Urinary bladder (tissue), 4 donors: ENCODE measurements at places on chromosomes 3 and 15. TPM values are rescaled to one million over a fixed set of nuclear protein-coding genes. Genes with fewer than 3 reads are reported as not detected.

GRCh38 chr3:105366326-105367062, at the start of gene ALCAM:
ALCAM (plus strand) TSS chr3:105366909.
- DNase-seq: peak; percentile 91

DNA sequence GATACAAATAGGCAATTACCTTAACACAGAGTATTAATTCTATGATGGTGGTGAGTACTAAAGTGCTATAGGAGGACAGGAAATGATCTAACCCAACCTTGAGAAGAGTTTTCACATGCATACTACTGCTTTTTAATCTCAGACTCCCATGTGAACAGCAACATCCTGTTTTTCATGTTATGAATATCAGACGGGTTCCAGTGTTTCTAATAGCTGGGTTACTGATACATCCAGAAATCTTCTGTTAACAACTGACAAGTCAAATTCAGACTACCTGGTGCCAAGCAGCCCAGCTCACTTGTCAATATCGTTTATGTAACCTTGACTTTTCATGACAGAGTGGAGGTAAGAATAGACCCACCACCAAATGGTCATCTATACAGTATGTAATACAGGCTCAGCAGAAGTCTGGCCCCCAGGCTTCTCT, 220.2 kb upstream of the COL8A1 start:
- no peak for DNase-seq

- DNase-seq: no peak
These were observed 43.5 kb downstream of the ARRDC4 start for GRCh38 chr15:98003996-98004395.

GRCh38 chr3:139506766-139507165, 30.4 kb upstream of the RBP2 start:
- DNase-seq: no peak

DNA sequence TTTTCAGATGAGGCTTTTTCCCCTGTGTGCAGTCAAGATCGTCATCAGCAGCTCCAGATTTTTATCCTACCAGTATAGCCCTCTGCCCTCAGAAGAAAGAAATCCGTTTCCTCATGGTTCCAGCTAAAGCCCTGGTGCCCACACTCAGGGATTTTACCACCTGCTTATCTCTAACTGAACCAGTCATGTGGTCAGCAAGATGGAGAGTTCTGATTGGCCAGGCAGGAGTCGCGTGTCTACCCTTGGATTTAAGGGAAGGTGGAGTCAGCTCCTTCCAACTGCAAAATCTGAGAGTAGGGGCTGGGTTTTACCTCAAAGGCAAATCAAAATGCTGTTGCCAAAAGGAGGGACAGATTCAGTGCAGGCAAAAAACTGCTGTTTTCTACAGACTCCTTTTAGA, 135.3 kb downstream of the LRTM1 start:
- no peak for DNase-seq

DNA sequence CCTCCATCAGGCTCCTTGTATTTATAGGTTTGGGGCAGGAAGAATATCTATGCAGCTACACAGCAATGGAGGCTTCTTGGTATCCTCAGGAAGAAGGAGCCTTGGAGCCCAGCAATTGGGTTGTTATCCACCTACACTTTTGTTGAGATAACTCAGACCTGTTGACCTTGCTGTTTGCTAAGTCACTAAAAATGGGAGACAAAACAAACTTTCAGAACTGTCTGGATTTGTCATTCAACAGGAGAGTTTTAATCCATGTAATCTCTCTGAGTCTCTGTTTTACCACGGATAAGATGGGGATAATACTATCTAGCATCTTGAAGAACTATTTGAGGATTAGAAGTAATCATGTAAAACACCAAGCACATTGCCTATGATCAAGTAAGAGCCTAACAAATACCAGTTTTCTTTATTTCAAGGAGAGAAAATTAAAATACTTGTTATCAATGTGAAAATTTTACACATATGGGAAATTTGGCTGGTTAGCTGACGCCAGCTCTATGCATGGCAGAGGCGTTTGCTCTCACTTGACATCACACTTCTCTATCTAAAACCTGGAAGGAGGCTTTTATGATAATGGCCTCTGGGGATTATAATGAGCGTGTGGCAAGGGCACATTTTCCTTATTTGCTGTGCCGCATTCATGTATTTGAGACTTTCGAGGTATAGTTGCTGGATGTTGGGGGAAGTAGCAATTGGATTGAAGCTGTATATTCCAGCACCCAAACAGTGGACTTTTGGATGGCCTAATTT, 215.6 kb downstream of the PDCD6IP start:
- DNase-seq: no peak

GRCh38 chr3:184289426-184289938, 9.6 kb upstream of the PSMD2 start:
- no peak for DNase-seq

DNA sequence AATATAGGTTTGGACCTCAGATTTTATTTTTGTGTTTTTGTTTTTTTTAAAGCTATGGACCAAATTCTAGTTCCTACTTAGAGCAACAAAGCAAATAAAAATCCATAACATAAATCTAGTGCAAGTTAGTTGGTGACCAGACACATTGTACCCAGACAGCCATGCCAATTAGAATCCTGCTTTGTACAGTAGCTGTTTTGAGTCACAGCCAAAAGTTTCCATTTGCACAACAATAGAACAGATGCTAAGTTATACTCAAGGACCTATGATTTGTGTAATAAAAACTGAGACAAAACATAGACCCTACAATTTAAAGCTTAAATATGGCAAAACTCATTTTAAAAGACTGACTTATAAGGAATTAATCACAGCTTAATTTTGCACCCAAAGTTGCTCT, 513.1 kb upstream of the CBLB start:
- no peak for DNase-seq

DNA sequence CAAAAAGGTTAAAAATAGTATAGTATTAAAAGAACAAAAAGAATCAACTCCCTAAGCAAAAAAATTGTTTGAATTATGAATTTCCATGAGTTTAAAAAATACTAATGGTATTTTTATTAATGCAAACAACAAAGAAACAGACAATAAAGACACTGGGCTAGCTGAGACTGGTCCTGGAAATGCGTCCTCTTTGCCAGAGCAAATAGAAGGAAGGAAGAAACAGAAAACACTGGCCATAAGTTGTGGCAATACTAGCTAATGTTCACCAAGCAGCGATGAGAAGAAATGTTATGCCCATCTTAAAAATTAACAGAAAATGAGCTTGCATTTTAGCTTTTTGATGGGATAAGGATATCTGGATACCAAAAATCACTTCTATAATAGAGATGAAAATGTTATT, 88.6 kb downstream of the TBL1XR1 start:
- no peak for DNase-seq

GRCh38 chr3:121719423-121719822, 30.1 kb downstream of the GOLGB1 start:
- DNase-seq: no peak

- no peak for DNase-seq
These were observed 18.8 kb downstream of the LRIG1 start for GRCh38 chr3:66482018-66482404.

GRCh38 chr15:100994597-100995446, 75.7 kb downstream of the LRRK1 start:
- DNase-seq: no peak

DNA sequence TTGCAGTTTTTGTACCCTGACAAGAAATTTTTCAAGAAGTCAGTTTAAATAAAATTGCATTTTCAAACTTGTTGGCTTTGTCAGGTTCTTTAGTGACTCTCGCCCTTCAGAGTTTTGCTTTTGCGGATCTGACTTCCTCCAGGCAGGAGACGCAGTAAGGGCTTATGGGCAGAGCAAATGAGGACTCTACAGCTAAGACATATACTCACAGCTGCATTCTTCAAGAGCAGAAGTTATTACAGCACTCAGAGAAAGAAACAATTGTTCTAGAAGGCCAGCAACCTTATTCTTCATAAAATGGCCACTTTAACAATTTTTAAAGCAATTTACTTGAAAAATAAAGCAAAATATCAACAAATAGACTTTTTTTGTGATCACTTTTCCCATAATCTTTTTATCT, 438.8 kb upstream of the THRB start:
- DNase-seq: no peak

DNA sequence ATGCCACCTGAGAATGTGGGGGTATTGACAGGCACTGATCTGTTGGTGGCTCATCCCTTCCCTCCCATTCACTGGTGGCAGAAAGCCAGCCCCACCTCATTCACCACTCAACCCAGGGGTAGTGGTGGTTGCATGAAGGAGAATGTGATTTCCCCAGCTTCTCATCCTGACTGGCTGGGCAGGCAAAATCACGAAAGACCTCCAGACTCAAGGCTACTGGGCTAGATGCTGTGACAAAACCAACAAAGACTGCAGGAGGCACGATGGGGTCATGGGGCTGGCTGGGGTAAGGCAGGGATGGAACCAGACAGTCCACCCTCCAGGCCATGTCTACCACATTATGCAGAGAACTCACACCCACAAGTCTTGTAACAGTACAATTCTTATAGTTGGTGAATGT, 33.9 kb downstream of the FSTL1 start:
- no peak for DNase-seq

GRCh38 chr3:187811585-187812250, 66.5 kb upstream of the BCL6 start:
- DNase-seq: no peak

DNA sequence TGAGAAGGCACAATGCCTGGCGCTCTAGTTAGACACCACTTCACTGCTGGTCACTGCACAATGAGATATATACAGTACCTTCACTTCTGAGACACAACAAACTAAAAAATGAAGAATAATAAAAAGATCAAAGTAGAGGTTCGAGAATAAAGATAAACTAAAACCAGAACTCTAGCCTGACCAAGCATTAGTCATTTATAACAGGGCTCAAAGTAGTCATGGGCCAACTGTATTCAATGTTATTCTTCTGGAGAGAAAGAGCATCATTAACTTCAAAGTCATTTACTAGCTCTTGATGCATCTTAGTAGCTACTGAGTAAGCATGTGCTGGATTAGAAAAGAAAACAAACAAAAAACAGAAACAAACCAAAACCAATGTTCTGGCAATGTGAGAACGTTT, 145.2 kb downstream of the SSR3 start:
- DNase-seq: no peak

GRCh38 chr3:179322286-179323196, at the start of gene ZNF639:
ZNF639 (plus strand) TSS chr3:179323031; CDS start chr3:179328294, 5,263 bp downstream.
- DNase-seq: peak; percentile 58

DNA sequence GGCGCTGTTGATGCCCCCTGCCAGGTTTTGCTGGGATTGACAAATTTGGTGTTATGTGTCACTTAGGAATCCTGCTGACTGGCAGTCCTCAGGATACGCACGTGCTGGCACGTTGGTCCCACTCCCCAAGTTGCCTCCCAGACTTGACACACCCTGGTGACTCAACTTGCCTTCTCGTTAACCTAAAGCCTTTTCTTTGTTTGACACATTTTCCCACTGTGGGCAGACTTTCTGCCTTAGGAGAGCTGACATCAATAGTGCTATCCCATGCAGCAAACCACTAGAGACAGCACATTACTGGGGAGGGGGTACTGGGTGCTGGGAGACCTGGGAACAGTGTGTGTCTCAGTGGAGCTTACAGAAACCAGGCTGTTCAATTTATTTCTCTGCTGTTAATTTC, 104.3 kb downstream of the OXNAD1 start:
- DNase-seq: no peak

DNA sequence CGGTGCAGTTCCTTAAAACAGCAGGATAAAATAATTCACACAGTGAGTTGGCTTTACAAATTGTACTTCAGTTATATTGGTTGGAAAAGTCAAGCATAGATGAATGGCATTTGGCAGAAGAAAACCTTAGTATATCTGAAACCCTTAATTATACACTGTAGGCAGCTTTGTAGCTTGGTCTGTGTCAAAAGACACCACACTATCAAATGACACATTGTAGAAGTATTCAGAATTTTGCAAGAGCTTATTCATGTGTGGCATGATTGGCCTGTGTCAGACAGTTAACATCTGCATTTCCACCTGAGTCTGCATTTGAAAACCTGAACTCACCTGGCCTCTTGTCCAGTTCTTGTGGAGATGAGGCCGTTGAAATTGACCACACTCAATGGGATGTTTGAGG, 13.8 kb downstream of the TMEM266 start:
- DNase-seq: no peak

GRCh38 chr15:55741833-55742497, 987 bp downstream of the PRTG start:
- DNase-seq: no peak

DNA sequence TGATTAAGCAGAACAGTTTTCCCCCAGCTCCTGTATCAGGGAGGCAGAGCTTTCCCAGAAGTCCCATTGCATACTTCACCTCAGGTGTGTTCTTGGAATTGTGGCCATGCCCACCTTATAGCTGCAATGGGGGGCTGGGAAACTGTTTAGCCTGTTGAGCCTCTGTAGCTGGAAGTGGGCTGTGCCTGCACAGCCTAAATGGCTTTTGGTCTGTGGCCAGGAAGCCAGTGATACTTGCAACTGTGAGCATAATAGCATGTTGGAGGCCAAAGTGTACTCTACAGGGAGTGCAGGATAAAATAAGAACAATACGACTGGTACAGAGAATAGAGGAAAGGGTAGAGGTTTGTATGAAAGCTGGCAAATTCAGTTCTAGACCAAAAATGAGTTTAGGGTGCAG, 248.5 kb downstream of the PTPRG start:
- DNase-seq: no peak

DNA sequence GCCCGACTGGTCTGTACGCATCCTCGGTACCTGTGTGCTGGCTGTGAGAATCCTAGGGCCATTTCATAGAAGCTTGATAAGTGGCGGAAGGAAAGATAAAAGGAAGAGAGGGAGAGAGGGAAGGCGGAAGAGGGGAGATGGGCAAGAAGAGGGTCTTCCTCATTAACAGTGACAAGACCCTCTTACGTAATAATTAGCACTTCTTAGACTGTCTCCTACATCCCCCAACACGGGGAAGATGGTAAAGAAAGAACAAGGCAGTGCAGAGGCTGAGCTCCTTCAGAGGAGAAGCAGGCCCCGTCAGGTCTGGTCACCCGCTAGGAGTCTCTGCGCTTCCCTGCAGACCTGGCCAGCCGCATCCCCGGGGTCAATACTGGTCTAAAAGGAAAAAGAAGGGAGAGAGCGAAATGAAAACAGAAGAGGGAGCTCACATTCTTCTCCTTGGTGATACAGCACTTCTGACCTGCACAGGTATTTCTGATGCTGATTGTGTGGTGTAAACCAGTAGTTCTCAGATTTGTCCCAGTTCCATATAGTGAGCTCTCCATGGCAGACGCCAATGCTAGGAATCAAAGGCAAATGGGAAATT, 19.0 kb upstream of the FAM240A start:
- DNase-seq: no peak

- DNase-seq: no peak
These were observed 7.7 kb downstream of the ARNT2 start for GRCh38 chr15:80411788-80412288.

LRTM1 gene
- 13.4 TPM for total RNA-seq

AMOTL2 gene
- 37.0 TPM for total RNA-seq

STRC gene
- 0.05 TPM for total RNA-seq

DISP2 gene
- total RNA-seq: 0.63 TPM

ADGRG7 gene
- total RNA-seq: 0.11 TPM

GLDN gene
- 1.9 TPM for total RNA-seq

C3orf52 gene
- 7.5 TPM for total RNA-seq

CAV3 gene
- total RNA-seq: 6.8 TPM

ACOX2 gene
- total RNA-seq: 28.8 TPM

SMCO1 gene
- total RNA-seq: not detected

USF3 gene
- total RNA-seq: 15.1 TPM

SNAPC5 gene
- total RNA-seq: 11.1 TPM

SLCO3A1 gene
- total RNA-seq: 4.4 TPM

VWA5B2 gene
- total RNA-seq: 0.05 TPM

PLSCR5 gene
- total RNA-seq: not detected

PIGZ gene
- 5.8 TPM for total RNA-seq

C3orf49 gene
- not detected for total RNA-seq

FAM131A gene
- 15.9 TPM for total RNA-seq

GPR156 gene
- 2.0 TPM for total RNA-seq

NR2E3 gene
- 2.3 TPM for total RNA-seq

PCOLCE2 gene
- total RNA-seq: 58.4 TPM
